ENCODE measurements at places on chromosomes 6 and 20.
A peak's percentile ranks its signal among the peaks of the same experiment; 100 is the strongest.

- no peak for DNase-seq
Measured at GRCh38 chr6:139625081-139625939, 250.9 kb upstream of the CITED2 start.

GRCh38 chr6:118815495-118815894, 78.5 kb upstream of the ASF1A start:
- DNase-seq = no peak

DNA sequence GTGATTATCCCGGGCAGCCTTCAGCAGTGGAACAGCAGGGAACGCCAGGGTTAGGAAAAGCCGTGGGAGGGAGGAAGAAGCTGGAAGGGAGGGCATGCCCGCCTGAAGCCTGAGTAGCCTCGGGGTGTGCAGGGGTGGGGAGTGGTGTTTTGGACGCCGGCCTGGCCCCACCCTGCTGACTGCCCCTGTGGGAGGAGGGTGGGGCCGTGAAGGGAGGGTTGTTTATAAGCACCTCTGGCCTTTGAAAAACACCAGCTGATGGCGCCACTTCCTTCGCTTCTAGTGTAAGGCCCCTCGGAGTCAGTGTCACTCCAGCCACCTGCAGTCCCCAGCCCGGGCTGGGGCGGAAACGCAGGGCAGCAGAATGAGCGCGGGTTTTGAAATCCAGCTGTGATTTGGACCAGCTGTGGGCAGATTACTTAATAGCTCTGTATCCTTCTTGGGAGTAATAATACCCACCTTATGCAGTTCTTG, 52.8 kb upstream of the BMP6 start:
- peak; percentile 87 for DNase-seq

DNA sequence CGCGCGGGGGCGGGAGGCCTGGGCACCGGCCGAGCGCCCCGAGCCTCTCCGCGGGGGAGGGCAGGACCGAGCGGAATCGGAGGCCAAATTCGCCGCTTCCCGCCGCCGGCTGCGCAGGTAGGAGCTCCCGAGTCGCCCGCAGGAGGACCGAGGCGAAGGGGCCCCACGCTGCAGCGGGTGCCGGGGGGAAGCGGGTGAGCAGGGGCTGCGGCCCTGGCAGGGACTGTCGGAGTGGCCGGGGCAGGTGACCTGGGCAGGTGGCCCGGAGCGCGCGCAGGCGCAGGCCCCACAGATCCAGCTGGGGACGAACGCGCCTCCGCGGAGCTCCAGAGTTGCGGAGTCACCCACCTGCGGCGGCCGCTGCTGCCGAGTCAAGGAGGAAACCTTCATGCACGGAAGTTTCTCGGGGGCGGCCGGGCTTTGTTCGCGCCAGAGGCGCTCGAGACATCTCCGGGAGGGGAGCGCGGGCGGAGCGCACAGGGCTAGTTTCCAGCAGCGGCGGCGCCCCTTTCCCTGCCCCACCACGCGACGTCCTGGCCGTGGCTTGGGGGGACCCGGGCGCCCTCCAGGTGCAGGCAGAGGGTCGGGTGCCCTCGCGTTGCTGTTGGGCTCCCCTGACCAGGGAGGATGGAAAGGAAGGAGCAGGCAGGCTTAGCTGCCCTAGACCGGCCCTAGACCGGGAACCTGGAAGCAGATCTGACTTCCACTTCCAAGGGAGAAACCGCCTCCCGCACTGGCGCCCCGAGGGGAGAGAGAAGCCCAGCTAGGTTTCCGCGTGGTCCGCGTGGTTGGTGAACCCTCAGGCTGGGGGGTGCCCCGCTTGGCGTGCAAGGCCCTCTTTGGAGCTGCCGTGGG, 590 bp downstream of the SLCO4A1 start:
- DNase-seq = peak; percentile 77

DNA sequence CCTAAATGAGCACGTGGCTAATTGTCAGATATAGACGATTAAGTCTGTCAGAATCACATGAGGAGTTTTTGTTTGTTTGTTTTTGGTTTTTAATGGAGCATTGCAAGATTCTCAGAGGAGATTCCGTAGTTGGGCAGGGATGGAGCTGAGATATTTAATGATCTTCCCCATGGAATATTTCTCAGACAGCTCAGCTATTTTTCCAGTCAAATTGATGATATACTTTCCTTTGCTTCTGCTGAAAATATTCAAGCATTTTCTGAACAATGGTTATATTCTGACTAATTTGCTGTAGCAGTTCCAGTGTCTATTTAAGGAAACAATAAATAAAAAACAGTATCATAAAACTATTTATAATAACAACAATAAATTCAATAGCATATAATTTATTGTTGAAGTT, 348.4 kb downstream of the KIF16B start:
- no peak for DNase-seq

DNA sequence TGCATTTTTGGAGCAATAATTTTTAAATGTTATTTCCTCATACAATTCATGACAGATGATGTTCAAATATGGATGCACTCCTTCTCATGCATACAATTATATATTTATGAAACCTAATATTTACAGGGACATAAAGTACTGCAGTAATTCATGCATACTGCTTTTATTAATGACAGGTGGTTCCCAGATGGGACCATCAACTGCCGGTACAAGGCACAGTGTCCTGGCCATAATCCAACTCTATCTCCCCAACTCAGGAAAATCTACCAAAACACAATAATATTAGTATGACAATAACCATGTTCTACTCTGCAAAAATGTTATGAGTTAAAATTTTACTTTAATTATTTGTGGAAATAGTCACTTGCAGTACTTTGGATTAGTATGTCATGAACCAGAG, 77.8 kb downstream of the VIP start:
- DNase-seq = no peak

- no peak for DNase-seq
Measured at GRCh38 chr20:63840405-63840828, 9.4 kb upstream of the ZBTB46 start.

GRCh38 chr6:25404091-25404490, 124.9 kb downstream of the CARMIL1 start:
- peak; percentile 78 for DNase-seq

- peak; percentile 72 for DNase-seq
Measured at GRCh38 chr6:73610444-73611275, 43.1 kb downstream of the SLC17A5 start.

DNA sequence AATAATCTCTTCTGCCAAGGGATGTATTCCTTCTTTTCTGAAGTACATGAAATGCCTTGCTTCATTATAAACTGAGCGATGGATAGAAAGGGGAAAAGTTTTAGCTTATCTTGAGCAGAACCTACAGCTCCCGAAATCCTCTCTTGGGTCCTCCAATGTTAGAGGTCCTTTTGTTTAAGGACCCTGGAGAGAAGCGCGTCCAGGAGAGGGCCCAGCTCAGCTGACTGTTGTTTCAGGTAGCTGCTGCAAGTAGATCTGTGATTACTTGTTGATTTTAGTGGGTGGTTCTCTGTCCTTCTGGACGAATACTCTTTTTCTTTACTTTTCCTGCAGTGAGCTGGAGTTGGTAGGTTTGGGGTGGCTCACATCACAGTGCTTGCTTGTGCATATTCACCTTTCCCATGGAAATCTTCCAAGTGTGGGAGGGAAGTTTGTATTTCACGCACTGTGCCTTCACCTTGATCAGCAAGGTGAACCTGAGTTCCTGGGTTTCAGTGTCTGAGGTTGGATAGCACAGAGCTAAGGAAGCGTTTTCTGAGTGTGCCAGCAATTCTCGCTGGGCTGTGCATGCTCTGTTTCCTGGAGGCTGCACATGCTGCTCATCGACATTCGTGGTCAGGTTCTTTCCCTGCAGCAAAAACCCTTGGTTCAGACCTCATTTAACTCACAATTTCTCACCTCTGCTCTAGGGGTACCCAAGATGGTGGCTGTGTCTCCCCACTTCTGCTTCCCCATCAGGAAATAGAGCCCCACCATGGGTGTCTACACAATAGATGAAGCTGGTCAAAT, 176.3 kb downstream of the JARID2 start:
- DNase-seq = no peak

DNA sequence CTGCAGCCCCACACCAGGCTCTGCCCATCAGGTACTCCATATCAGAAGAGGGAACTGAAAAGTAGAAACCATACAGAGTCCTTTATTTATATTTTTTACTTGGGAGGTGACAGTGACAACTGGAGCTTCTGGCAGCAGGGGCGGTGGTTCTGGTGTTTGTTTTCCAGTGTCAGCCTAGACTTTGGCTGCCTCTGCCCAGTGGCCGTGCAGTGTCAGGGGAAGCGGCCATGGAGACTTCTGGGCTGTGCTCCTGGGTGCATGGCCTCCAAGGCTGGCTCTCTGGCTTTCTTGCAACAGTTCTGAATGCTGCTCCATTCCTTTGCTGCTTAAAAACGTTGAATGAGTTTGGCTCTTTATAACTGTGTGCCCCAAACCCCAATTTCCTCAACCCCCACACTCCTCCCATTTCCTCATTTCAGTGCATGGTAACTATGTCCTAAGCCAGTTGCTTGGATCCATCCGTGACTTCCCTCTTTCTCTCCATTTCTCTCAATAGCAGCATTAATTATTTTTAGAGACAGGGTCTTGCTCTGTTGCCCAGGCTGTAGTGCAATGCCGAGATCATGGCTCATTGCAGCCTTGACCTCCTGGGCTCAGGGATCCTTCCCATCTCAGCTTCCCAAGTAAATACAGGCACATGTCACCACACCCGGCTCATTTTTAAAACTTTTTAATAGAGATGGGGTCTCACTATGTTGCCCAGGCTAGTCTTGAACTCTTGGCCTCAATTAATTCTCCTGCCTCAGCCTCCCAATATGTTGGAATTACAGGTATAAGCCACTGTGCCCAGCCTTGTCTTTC, 141.1 kb upstream of the SGK1 start:
- DNase-seq = no peak

GRCh38 chr6:142786476-142786875, 158.5 kb downstream of the HIVEP2 start:
- DNase-seq = no peak

- no peak for DNase-seq
Measured at GRCh38 chr6:149910721-149911151, 12.2 kb downstream of the RAET1G start.

DNA sequence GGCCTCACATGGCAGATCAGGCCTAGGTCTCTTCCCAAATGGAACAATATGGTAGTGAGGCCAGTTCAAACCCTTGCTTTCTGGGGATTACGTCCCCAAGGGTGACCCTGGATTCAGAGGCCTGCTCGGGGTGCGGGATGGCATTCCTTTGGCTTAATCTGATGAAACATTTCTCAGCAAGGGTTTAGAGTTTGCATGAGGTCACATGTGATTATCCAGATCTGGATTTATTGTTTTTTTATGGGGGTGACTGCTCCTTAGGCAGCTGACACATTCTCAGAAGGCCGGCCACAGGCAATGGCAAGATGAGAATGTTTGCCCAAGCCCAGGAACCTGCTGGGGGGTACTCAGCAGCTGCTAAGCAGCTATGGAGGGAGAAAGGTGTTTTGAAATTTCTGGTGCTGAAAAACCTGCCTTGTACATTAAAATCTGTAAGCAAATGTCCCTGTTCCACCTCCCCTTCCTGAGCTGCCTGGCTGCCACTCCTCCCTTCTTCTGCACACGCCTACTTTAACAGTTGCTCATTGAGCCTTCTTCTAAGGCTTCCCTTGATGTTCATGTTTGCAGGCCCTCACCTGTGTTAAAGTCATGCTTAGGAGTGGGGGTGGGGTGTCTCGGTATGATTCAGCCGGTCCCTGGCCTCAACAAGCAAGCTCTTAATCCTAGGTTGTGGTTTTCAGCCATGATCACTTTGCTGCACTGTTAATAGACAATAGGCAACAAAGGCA, 37.9 kb upstream of the FUCA2 start:
- no peak for DNase-seq

- DNase-seq = no peak
Measured at GRCh38 chr6:45478240-45478639, 100.5 kb upstream of the SUPT3H start.

DNA sequence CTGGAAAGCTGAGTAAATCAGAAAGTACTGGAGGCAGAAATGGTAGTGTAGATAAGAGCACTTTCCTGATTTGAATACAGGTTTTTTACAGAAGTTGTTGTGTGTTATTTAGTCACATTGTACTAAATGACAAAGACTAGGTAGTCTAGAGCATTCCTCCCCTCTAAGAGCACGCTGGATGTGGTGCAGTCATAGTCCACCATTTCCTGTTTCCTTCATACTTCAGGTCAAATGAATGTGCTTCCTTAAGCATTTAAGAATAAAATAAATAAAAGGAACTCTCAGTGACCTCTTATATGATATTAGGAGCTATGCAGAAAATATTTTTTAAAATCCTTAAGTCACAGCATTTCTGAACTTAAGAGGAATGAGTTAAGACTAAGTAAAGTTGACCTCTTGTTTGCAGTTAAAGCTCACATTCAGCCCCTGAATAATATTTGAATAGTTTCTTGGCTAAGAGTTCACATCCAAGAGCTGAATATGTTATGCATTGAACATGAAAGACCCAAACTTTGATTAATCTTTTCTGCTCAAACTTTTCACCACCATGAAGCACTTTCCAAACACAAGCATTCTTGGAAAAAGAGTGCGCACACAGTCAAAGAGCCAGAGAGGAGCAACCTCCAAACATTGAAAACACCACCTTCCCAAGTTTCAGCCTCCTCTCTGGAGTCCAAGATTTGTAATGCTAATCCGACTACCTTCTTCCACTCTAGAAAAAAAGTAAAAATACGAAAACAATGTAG, 53.4 kb upstream of the TMEM30A start:
- no peak for DNase-seq

GRCh38 chr20:49893242-49894072, 21.9 kb downstream of the SPATA2 start:
- no peak for DNase-seq

GRCh38 chr6:16762550-16763477, 1.6 kb upstream of the ATXN1 start:
- DNase-seq = peak; percentile 83

DNA sequence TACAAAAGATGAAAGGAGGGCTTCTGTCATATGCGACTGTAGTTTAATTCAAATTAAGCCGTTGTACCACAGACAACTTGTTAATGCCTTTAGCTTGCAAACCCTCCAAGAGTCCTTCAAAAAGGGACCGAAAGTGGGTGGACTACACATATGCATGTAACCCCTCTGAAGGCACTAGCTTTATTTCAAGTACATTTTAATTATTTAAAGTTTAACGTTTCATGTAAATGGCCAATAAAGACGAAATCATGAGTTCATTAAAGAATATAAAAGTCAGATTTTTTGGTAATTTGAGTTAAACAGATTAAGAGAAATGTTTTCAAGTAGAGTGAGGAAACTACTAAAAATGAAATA, 12.8 kb downstream of the PRDM13 start:
- no peak for DNase-seq

Measured in RPMI8226 (cell line).